Activated naive CD4-positive, alpha-beta T cell (primary cell): ENCODE measurements at places on chromosomes 16 and 17.

DNA sequence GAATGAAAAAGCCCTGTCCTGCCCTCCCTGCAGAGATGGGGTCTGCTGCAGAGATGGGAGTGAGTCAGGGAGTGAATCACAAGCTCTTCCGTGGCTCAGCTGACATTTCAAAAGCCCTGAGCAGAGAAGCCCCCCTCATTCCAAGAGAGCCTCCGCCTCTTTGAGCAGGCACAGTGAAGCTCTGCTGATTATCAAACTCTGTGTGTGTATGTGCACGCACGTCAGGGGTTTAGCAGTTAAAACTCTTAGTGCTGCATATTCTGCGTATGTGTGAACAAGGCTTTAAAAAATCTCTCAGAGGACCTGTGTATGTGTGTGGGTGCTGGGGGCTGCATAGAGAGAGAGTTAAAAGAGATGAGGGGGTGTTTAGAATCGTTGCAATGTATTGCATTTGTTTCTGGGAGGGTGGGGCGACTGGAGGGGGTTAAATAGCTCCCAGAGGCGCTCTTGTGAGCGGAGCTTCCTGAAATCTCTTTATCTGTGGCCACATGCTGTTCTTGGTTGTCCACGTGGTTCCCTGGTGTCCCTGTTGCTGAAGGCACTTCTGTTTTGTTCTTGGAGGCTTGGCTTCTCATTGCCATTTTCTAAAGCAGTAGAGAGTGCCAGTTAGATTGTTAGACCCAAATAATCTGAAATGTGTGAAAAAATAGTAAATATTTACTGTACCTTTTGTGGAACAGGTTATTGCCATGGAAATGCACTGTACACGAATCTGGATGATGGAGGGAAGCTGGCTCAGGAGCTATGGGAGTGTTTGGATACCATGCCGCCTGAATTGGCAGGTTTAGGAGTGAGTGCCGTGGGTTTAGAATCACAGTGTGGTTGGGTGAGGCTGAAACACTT lies 116.6 kb downstream of the PRKCB start:
- no peak for DNase-seq

DNA sequence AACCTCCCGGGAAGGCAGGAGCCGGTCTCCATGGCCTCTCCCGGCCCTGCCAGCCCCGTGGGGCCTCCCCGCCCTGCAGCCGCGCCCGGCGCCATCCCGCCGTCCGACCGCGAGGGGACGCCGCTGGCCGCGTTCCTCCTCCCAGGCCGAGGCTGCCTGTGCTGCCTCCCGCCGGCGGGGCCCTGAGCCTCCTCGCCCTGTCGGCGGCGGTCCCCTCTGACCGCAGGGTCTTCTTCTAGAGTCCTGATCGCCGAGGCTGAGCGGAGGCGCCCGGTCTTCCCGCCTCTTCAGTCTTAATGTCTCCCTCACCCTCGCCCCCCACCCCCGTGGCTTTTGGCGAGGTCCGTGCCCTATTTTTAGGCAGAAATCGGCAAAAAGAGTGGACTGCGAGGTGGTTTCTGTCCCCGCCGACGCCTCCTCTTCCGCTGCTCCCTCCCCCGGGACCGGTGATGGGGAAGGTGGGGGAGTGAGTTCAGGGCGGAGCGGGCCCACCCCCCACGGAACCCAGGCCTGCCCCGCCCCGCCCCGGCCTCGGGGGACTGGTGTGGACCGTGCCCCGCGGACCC lies 794 bp upstream of the CPNE7 start:
- DNase-seq, result no peak

DNA sequence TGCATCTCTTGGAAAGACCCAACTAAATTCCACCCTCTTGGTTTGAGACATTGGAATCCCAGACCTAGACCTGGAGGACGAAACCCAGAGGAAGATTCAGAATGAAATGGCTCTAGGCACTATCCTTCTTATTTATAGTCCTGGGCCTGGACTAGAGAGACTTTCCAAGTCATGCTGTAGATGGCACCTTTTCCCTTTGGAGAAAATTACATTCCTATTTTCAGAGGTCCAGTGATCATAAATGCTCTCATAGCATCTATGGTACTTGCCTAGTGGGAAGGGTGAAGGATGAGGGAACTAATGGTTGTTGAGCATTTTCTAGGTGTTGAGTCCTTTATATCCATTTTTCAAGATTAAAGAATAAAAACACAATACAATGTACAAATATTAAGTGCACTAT lies 37.1 kb downstream of the SPACA3 start:
- no peak for DNase-seq

DNA sequence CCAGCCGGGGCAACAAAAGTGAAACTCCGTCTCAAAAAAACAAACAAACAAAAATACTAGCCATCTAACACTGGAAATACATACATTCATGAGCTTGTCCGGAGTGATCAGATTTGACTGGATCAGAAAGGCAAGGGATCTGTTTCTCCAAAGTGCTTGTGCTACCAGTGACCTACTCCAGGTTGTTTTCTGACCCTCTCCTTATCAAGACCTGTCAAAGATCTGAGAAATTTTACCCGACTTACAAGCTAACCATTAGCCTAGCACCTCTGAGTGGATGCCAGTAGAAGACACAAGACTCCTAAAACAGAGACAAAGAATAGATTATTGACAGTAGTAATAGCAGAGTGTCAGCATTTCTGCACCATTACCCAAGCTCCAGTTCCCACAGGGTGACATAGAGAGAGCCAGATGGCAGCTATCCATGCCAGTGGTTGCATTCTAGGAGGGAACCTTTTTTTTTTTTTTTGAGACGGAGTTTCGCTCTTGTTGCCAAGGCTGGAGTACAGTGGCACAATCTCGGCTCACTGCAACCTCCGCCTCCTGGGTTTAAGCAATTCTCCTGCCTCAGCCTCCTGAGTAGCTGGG lies 9.8 kb downstream of the ASPA start:
- no peak for DNase-seq

DNA sequence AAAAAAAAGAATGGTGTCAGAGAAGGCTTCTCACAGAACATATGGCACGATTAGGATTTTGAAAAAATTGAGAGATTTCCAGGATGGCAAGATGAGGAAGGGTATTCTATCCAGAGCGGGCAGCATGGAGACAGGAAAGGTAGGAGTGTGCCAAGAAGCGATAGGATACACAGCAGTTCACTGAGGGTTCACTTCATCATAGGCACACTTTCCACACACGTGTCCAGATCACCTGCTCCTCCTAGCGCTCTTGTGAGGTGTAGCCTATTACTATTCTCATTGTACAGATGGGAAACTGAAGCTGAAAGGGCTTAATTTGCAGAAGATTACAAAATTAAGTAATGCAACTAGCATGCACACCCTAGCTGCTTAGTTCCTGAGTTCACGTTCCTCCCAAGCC lies 6.2 kb upstream of the ELAC2 start:
- no peak for DNase-seq

DNA sequence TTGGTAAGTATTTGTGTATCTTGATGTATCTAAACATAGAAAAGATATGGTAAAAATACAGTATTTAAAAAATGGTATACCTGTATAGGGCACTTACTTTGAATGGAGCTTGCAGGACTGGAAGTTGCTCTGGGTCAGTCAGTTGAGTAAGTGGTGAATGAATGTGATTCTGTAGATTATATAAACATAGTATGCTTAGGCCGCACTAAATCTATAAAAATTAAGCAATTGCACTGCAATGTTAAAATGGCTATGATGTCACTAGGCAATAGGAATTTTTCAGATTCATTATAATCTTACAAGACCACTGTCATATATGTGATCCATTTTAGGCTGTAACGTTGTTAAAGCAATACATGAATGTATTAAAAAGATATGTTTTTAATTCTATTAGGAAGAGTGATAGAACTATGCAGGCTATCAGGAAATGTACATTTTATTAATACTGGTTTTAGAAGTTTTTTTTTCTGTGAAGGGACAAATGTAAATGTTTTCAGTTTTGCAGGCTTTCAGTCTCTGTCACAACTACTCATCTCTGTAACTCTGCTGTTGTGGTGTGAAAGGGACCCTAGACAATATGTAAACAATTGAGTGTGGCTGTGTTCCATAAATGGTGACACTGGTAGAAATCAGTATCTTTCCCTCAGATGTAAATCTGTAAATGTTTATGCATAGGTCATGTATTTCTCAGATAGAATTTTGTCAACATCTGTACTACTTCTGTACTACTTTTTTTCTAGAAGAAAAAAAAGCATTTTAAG lies 10.5 kb downstream of the CBFB start:
- no peak for DNase-seq
